B cell (primary cell): ENCODE measurements at places on chromosomes 5 and 9. TPM values are rescaled to one million over a fixed set of nuclear protein-coding genes. Genes with fewer than 3 reads are reported as not detected.

- H3K4me1 ChIP-seq: peaks cover 33% of the 10 kb centered on the region
- no peaks in the 10 kb centered on the region for H3K27me3 ChIP-seq
- no peak for DNase-seq
- no peak overlapping the region for H3K27ac ChIP-seq
Measured at GRCh38 chr5:14200312-14200990, 57.3 kb downstream of the TRIO start.

- no peak overlapping the region for H3K27ac ChIP-seq
- no peaks in the 10 kb centered on the region for H3K36me3 ChIP-seq
- no peak overlapping the region for H3K4me3 ChIP-seq
- H3K4me1 ChIP-seq: no peaks in the 10 kb centered on the region
- no peak for DNase-seq
Measured at GRCh38 chr5:41416336-41416735, 94.1 kb downstream of the PLCXD3 start.

- H3K27me3 ChIP-seq: no peaks in the 10 kb centered on the region
- H3K36me3 ChIP-seq: no peaks in the 10 kb centered on the region
- H3K4me1 ChIP-seq: no peaks in the 10 kb centered on the region
- no peak overlapping the region for H3K4me3 ChIP-seq
- no peak overlapping the region for H3K27ac ChIP-seq
Measured at GRCh38 chr5:17330386-17330785, 113.0 kb downstream of the BASP1 start.

- H3K4me3 ChIP-seq: no peak overlapping the region
- H3K27ac ChIP-seq: no peak overlapping the region
- H3K27me3 ChIP-seq: no peaks in the 10 kb centered on the region
- peaks cover 2% of the 10 kb centered on the region for H3K4me1 ChIP-seq
- peaks cover 41% of the 10 kb centered on the region for H3K36me3 ChIP-seq
- no peak for DNase-seq
Measured at GRCh38 chr5:131400585-131400984, 136.7 kb downstream of the CDC42SE2 start.

GRCh38 chr5:172315587-172316493, 32.3 kb upstream of the UBTD2 start:
- H3K4me1 ChIP-seq: no peaks in the 10 kb centered on the region
- H3K36me3 ChIP-seq: no peaks in the 10 kb centered on the region
- no peaks in the 10 kb centered on the region for H3K27me3 ChIP-seq
- no peak overlapping the region for H3K27ac ChIP-seq
- DNase-seq: no peak
- H3K4me3 ChIP-seq: no peak overlapping the region

Gene GLIPR2
- total RNA-seq: 13.7 and 15.2 TPM in 2 replicates
